ENCODE measurements at places on chromosomes 16 and 17.

DNA sequence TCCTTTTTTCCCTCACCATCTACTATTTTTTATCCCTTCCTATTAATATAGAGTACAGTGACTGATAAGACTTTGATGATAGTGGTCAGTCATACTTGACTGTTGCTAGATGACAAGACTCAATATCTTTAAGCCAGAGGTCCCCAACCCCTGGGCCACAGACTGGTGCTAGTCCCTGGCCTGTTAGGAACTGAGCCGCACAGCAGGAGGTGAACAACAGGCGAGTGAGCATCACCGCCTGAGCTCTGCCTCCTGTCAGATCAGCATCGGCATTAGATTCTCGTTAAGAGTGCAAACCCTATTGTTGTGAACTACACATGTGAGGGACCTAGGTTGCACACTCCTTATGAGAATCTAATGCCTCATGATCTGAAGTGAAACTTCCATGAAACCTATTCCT is 341.3 kb downstream of the BCAS3 start:
- DNase-seq: no peak

GRCh38 chr17:77470800-77471733 is 330.3 kb downstream of the SEC14L1 start:
- no peak for DNase-seq

DNA sequence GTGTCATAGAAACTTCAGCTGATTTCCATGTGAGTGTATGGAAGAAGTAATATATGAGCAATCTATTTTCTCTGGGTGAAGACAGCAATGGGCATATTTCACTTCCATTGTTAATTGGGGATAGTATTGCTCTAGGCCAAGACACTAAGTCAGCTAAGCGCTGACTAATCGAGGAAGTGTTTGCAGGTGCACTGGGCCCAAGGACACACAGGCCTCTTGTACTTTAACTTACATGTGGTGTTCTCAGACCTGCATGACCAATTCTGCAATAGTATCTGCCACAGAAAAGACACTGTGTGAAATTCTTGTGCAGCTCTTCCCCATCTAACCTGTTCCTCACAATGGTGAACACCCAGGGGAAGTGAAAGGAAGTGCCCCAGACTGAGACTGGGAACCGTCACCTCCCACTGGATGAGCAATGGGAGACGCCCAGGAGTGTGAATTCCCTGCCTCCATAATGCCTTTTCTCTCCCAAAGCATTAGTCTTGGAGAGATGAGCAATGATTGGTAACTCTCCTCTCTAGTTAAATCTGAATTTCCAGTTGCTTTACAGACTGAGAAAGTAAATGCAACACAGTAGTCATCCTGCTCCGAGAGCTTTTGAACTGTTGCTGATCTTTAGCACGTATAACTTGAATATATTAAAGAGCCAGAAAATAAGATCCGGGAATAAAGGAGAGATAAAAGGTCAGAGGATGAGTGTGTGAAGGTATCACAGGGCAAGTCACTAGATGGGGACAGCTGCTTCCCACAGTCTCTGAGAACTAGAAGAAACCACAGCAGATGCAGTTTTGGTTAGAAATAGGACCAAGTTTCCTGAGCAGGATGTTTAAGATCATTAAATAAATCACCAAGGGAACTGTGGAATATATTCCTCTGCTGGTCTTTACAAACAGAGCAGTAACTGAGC is 82.6 kb downstream of the CDK5R1 start:
- no peak for DNase-seq

DNA sequence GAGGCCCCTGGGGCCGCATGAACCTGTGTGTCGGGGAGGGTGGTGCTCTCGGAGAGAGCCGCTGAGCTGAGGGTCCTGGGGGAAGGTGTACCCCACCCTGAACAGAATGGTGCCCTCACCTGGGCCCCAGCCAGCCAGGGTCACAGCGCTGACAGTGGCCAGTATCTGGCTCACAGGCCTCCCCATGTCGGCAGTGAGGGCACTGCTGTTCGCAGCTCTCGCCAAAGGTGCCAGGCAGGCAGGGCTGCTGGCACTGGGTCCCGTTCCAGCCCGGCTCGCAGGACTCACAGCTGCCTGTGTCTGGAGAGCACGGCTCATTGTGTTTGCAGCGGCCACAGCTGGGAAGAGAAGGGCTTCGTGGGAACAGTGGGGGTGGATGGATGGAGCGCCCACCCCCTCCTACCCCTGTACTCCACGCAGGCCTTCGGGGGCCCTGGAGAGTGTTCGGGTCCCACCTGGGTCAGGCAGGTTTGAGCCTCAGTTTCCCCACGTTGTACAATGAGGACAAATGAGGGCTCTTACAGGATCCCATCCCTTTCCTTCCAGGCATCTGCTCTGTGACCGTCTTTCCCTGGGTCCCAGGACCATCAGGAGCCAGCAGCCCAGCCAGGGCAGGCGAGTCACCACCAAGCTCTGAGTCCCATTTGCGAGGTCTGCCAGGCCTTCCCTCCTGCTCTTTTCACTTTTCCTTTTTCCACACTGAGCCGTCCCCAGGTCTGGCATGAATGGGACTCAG is 5.0 kb downstream of the SCARF1 start:
- no peak for DNase-seq

DNA sequence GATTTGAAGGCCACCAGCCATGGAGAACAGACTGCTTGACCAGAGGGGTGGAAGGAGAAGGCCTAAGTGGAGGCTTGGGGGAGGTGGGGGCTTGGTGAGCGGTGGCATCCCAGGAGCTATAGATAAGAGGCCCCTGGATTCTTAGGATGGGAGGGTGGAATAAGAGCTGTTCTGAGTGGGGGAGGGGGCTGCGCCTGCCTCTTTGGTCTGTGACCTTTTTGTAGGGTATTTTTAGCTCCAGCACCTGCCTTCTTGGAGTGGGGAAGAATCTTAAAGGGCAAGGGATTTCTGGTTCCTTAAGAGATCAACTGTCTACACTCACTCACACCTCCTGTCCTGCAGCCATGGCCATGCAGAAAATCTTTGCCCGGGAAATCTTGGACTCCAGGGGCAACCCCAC is 567 bp downstream of the ENO3 start:
- no peak for DNase-seq

DNA sequence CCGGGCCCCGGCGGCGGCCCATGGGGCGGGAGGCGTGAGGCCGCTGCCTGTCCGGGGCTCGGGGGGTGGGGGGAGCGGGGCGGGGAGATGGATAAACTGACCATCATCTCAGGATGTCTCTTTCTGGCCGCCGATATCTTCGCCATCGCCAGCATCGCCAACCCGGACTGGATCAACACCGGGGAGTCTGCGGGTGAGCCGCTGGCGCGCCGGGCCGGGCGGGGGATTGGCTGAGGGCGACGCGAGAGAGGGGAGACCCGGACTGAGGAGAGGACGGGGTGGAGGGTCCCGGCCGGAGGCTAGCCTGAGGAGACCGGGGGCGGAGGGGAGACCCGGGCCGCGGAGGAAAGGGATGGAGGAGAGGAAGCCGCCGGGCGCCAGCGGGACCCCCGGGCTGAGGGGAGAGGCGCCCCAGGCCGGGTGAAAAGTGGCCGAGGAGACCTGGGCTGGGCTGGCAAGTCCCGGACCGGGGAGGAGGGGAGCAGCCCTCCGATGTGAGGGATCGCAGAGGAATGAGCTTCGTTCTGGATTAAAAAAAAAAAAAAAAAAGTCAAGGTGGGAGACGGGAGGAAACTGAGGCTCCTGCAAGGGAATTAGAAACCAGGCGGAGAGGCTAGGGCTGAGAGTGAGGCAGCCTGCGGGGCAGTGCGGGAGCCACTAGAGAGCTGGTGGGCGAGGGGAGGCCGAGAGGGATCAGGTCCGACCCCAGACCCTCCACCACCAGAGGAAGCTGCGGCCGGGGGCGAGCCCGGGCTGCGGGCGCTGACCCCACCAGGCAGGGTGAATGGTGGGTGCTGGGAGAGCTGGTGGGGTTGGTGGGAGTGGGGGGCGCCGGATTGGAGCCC is 526 bp downstream of the MOSMO start:
- peak; percentile 13 for DNase-seq

DNA sequence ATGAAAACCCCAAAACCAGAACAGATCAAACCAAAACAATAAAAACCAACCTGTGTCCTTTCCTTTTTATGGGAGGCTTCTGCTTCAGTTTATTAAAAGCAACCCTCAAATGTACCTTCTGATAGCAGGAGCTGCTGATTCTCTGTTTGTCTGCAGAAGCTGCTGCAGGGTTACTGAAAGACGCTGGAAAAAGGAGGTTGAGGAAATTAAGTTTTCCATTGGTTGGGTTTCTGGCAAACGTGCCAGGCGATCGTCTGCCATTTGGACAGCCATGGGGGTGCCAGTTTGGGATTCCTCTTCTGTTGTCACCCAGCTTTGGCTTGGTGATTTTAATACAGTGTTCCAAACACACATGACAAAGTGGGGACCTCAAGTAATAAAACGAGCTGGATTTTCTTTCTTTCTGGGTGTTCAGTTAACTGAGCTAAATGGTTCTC is 185.4 kb upstream of the ZFHX3 start:
- DNase-seq: no peak

DNA sequence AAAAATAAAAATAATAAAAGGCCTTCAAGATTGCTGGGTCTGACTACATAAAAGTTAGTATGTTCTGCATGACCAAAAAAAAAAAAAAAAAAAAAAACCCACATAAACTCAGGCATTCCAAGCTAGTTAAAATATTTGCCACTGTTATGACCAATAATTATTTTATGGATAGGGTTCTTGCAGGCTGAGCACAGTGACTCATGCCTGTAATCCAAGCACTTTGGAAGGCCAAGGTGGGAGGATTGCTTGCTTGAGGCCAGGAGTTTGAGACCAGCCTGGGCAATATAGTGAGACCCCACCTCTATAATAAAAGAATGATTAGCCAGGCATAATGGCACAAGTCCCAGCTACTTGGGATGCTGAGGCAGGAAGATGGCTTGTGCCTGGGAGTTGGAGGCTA is 8.1 kb downstream of the SCNN1B start:
- no peak for DNase-seq

- DNase-seq: no peak
These were observed 15.5 kb downstream of the TBC1D24 start for GRCh38 chr16:2490190-2491105.

DNA sequence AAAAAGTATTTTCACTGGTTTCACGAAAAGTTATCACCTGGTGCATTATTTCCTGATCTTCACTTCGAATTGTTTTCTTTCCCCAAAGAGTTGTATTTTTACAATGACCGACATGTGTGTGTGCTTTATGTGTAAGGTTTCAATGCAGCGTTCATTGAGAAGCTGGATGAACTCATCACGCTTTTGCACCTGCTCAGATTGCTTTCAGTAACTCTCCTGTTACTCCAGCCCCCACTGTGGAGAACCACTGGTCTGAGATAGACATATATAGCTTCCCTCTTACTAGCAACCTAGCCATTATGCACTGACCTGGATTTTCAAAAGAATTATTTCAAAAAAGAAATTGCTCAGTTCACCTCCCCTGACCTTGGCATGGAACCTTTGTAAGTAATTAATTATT is 178.3 kb upstream of the CHMP6 start:
- DNase-seq: no peak

- no peak for DNase-seq
These were observed 15.5 kb downstream of the HS3ST6 start for GRCh38 chr16:1902547-1903219.

GRCh38 chr17:45430738-45431530 is 1.7 kb downstream of the ARHGAP27 start:
- no peak for DNase-seq

- no peak for DNase-seq
These were observed 14.7 kb downstream of the CCR7 start for GRCh38 chr17:40550608-40551007.

GRCh38 chr17:46769531-46770438 is 48.7 kb downstream of the WNT3 start:
- no peak for DNase-seq

- peak; percentile 72 for DNase-seq
These were observed 217.3 kb downstream of the RBFOX3 start for GRCh38 chr17:79393358-79394052.

DNA sequence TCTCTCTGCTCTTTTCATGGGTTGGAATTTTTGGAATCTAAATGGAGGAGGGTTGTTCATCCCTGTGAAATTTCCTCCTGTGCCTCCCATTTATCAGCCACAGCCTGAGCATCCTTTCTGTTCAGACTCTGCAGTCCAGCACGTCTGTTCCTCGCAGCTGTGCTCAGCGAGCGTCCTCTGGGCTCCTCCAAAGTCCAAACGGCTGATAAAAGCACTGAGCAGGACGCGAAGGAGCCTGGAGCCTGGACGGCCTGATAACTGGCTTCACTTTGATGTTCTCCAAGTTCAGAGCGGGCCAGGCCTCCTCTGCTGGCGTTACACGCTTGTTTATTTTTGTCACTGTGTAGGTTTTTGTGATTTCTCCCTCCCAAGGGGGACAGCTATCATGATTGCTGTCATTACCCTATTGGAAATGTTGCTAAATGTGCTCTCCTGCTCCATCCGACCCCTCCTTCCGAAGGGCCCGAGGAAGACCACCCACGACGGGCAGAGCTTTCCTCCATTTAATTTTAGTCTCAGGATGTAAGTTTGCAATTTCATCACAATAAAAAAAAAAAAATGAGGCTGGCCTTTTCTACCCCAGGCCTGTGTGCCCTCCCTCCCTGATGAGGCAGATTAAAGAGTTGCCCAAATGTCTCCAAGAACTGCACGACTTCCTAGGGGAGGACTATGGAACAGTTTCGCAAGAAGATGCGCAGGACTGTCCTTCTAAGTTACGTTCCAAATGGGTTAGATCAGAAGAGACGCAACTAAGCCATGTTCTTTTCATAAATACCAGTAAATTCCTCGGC is 290.5 kb upstream of the FOXF1 start:
- no peak for DNase-seq

DNA sequence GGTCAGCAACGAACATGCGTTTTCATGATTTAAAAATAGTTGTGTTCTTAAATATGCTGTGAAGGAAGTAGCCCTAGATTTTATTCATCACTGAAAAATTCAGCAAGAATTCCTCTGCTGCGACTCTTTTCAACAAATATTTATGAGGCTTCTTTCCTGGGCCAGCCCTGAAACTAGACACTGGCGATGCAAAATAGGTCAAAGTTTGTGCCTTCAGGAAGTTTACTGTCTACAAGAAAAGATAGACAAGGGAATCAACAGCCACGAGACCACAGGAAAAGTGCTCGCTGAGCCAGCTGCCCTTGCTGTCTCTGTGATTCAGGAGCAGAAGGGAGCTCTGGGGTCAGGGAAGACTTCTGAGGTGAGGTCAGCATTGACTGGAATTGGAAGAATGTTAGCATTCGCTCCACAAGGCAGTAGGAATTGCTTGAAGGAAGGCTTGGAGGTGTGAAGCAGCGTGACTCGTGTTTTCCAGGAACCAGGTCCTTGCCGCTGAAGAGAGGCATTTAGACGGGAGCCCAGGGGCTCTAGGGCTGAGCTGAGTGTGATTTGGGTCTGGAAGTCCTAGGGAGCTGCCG is 1.9 kb upstream of the RPL26 start:
- DNase-seq: no peak

DNA sequence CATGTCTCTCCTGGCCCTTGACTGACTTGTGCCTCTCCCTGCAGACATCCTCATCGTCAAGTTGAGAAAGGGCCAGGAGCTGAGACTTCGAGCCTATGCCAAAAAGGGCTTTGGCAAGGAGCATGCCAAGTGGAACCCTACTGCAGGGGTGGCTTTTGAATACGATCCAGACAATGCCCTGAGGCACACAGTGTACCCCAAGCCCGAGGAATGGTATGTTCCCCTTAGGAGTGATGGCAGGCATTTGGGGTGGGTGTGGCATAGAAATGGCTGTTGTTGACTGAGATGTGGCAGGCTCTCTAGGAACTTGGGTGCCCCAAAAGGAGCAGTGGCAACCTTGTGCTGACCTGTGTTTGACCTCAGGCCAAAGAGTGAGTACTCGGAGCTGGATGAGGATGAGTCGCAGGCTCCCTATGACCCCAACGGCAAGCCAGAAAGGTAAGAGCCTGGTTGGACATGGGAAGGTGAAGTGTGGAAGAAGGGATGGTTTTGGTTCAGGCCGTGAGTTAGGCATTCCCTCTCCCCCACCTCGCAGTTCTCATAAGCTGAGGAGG is 7.5 kb downstream of the POLR2C start:
- DNase-seq: no peak

All from activated CD4-positive, alpha-beta T cell treated with anti-CD3 and anti-CD28 coated beads, Interleukin-2, amount 50 U/mL, for 1 hour (primary cell).